ENCODE measurements at places on chromosomes 1 and 21.
A peak's percentile ranks its signal among the peaks of the same experiment; 100 is the strongest.

DNA sequence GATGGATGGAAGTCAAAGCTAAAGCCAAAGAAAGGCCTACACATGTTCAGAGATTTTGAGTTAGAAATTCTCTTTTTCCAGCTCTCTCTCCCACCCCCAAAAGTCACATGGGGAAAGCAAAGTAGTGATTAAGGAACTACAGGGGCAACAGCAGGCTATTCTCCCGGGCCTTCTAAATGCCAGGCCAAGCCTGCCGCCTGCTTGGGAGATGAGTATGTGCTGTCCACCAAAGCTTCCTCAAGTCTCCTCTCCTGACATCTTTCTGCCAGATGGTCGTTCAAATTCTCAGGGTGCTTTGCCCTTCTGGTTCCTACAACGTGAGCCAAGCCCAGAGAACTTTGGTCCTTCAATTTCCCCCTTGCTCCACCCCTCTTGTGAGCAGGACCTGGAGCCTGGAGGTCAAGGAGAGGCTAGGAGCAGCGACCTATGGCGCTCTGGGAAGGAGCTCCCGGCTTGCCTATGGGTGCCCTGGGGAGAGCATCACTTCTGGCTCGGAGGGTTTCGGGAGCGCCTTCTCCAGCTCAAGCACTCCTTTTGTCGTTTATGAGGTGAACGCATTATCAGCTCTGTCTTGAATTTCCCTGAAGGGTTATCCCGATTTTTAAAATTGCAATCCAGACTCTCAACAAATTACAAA is 4.4 kb upstream of the PRRX1 start:
- DNase-seq, result no peak

DNA sequence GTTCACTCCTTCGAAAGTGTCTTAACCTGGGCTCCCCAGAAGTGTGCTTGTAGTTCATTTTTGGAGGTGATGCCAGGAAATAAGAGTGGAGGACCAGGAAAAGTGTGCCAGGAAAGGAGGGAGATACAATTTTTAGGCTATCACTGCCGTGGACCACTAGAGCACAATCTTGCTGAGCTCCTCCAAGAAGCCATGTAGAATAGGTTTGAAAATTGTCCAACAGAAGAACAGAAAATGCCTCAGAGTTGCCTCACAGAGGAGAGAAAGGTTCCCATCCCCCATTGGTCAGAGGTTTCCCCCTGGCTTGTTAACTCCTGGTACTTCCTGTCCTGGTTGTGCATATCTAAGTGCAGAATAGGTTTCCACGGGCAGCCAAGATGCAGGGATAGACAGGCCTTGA is 41.6 kb downstream of the CATSPERE start:
- DNase-seq, result no peak

- DNase-seq, result no peak
Measured at GRCh38 chr1:233012021-233012420, 61.6 kb downstream of the NTPCR start.

DNA sequence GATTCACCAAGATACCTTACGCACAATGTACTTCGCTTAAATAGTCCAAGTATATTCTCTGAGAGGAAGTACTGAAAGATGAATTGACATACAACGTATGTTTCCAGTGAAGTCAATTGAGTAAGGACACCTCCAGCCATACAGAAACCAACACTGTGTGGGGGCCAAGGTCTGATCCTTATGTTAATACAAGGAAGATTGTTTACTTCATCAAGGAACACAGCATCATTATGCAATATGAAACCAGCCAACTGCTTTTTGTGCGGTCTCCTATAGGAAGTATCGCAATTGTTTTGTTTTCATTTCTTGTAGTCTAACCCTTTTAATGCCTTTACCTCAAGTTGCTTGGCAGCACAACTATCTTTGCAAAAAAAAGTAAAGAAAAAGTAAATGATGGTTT is 28.2 kb upstream of the TEKT2 start:
- no peak for DNase-seq

GRCh38 chr1:204188959-204189639 is 7.2 kb downstream of the KISS1 start:
- no peak for DNase-seq

- DNase-seq, result peak; percentile 25
Measured at GRCh38 chr1:241918879-241919278, 38.7 kb upstream of the BECN2 start.

DNA sequence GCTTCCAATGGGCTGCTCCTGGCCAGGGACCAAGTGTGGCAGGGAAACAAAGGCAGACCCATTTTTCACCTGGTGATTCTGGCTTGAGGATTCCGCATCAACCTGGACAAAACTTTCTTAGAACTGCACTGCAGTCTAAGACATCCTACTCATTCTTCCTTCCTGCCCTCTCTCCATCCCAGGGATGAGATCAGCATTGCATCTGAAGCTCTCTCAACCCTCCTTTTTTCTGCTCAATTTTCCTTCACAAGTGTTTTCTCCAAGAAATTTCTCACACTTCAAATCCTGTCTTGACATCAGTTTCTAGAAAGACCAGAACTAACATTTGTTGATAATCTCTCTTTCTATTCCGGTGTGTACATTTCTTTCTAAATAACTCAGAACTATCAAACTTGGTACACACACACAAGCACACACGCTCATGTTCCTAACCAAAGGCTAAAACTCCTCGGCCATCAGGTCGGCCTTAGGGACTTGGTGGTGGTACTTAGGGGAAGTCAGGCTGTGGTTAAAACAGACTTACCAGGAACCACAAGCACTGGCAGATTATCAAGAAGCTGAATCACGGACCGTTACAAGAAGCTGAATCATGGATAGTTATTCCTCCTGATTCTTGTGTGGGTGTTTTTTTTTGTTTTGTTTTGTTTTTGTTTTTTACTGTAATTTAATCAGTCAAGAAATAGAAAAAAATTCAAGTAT is 21.0 kb upstream of the CXADR start:
- no peak for DNase-seq

GRCh38 chr1:186487163-186487562 is 26.2 kb upstream of the PDC start:
- no peak for DNase-seq

- no peak for DNase-seq
Measured at GRCh38 chr1:93549131-93549530, 101.2 kb downstream of the FNBP1L start.

DNA sequence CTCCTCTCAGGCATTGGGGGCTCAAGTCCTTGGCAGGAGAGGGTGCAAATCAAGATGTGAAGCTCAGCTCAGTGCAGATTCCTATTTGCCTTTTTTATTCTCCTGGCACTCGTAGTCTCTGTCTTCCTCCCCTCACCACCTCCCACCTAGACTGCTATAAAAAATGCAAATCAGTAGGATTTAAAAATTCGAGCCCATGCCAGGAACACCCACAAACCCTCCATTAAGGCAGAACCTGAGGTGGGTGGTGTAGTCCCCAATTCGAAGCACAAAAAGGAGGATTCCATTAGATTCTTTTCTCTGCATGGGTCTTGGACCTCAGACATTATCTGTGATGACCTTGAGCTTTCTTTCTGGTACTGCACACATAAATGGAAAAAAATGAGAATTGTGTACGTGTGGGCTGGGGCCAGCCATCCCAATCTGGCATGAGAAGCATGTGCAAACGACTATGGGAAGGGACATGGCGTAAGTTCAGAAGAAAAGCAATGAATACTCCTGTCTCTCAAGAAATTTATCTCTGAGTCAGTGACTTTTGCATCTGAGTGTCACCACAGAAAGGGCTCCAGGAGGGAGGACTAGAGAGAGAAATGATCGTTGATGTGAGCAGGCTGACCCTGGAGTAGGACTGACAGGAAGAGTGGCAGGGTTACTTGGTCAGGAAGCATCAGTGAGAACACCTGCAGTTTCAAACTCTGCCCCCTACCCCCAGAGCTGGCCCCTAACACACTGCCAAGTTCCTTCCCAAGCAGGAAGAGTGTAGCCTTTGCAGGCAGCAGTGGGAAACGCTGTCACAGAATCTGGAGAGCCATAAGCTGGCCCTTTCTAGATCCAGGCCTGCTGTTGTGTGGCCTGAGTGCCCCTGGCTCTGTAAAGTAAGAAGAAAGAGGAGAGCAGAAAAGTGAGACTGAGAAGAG is 1.7 kb downstream of the INKA2 start:
- peak; percentile 25 for DNase-seq

DNA sequence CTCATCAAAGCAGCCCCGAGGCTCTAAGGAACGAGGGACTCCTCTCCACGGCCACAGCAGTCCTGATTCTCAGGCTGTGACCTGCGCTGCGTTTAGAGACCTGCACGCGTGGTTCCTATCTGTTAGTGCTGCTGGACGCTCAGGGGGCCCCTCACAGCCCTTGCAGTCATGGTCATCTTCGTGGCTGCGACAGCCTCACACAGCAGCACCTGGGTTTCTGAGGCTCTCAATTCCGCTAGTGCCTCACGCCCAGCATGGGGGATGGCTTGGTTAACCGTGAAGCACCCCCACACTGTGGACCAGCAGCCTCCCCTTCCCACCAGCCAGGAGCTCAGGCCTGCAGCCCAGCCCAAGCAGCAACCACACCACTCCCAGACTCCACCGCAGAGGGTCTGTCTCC is 7.8 kb downstream of the MORN1 start:
- no peak for DNase-seq

GRCh38 chr1:2419416-2419815 is 7.1 kb upstream of the PEX10 start:
- no peak for DNase-seq

DNA sequence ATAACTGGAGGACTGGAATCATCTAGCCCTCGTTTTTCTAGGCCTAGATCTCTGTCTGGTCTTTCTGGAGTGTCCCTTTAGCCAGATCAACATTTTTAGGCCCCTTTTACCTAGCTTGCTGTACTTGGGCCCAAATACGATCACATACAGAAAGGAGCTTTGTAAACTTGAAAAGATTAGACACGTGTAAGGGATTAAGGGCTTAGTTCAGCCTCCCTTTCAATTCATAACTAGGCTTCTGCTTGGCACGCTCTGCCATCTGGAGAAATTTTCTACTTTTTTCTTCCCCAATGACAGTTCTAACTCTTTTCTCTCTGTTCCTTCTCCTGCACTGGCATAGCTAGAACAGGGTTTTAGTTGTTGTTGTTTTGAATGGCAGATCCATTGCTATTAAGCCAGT is 153.3 kb upstream of the BEND5 start:
- no peak for DNase-seq

- DNase-seq, result no peak
Measured at GRCh38 chr21:35509001-35509704, 460.1 kb upstream of the RUNX1 start.

DNA sequence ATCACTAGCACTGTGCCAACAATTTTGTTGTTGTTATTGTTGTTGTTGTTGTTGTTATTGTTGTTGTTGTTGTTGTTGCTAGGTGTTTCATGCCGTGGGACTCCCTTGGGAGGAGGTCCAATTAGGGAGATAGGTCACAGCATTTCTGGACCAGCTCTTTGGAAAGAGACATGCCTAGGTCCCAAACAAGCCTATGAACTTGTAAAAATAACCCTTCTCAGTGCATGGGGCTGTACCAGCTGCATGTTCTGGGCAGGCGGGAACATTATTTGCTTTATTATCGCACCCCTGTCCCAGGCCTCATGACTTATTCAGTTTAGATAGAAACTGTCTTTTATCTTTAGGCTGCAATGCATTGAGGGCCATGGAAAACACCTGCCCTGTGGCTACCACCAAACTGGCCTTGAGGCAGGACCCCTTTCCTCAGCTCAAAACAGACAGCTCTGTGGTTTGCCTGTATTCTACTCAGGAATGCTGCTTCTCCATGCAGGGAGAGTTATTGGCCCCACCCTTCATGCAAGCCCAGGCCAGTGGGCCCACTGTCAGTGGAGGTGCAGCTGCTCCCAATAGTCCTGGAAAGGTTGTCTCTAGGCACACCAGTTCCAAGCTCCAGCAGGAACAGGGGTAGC is 386.5 kb upstream of the BRINP3 start:
- DNase-seq, result no peak

DNA sequence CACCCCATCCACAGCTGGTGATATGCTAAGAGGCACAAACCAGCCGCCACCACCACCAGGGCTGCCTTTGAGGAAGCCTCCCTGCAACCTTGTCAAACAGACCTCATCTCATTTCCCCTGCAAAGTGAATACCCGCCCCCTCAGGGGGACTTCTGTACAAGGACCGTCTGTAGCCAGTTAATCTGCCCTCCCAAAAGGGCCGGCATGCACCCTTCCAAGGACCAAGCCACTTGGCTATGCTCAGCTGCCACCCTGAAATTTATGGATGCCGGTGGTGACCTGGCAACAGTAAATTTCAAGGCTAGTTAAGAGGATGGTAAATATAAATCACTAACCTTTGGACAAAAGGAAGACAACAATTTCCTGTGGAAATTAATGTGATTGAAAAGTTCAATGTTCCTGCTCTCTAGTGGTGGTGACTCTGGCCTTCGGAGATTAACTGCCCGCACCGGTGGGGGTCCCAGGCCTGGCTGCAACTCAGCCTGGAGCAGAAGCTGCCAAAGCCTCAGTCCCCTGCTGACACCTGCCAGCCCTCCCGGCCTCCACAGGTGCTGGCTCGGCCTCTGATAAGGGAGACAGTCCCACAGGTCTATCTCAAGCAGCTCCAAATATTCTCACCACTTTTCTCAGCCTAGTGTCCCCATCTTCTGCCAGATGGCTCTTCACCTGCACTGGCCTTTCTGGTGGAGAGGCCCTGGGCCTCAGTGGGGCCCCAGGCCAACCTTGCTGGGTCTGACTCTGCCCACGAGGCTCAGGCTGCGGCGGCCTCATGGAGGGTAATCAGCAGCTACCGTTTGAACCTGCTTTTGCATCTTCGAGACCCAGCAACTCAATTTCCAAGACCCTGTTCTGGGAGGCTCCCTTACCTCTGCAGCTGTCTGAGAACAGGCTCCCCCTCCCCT is 12.2 kb downstream of the TMEM53 start:
- DNase-seq, result no peak

GRCh38 chr1:157971769-157972168 is 21.7 kb upstream of the KIRREL1 start:
- no peak for DNase-seq

GRCh38 chr1:116019653-116020253 is 43.4 kb downstream of the SLC22A15 start:
- no peak for DNase-seq

GRCh38 chr1:29673669-29674626 is 437.6 kb downstream of the PTPRU start:
- DNase-seq, result no peak

DNA sequence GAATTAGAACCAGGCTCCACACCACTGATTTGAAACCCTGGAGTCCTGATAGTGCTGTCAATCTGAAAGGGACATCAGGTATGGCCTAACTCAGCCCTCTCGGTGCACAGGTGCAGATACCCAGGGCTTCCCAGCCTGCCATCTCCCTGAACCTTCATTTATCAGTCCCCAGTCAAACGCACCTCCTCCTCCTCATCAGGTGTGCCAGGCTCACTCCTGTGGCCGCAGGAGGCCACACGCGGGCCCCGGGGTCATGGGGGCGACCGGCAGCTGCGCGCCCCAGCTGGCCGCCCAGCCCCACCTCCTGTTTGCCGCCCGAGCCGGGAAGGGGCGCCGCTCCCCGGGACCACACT is 572 bp downstream of the FUCA1 start:
- no peak for DNase-seq

Measured in neural progenitor cell (in vitro differentiated cells).